Ammon's horn (tissue), 1 donor: ENCODE measurements at places on chromosomes 2 and 18.

DNA sequence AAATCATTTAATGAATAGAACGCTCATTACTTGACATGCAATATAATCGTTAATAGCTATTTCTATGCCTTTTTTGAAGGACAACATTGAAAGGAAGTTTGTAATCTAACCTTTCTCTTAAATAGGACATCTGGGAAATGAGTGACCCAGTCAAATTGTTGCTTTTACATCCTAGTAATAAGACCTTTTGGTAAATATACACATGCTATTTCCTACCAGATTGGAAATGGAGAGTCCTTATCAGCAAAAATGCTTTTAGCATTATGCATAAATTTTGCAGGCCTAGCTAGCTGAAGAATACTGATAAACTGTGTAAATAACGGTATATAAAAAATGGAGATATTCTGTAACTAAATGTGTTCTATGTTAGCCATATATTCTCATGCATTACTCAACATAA lies 567.3 kb upstream of the DSEL start:
- DNase-seq = no peak

DNA sequence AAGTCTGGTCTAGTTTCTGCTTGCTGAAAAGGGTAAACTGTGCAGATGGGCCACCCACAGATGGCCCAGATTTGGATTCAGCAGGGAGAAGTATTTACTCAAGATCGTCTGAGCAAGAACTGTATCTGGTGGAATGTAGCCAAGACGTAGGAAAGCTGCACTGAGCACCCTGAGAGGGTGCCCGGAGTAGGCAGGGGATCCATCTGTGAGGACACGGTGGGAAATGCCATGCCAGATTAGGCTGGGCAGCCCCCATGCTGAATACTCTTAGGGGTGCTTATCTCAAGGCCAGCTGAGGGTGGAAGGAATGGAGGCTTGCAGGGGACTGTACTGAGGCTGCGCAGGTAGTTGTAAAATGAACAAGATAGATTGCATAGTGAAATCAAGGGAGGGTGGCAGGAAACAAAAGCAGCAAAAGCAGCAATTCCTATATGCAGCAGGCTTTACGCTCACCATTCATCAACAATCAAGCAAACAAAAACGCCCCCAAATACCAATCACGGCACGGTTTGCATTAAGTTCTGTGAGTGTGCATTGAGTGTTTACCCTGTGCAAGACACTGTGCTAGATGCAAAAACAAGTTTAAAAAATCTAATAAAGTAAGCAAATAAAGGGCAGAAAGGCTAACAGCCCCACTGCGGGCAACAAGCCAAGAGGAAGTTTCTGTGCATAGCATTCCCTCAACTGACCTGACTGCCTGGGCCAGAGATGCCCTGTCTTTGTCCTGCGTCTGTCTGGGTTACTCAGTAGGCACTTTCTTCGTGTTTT lies 32.2 kb upstream of the LPIN2 start:
- peak; percentile 51 for DNase-seq

DNA sequence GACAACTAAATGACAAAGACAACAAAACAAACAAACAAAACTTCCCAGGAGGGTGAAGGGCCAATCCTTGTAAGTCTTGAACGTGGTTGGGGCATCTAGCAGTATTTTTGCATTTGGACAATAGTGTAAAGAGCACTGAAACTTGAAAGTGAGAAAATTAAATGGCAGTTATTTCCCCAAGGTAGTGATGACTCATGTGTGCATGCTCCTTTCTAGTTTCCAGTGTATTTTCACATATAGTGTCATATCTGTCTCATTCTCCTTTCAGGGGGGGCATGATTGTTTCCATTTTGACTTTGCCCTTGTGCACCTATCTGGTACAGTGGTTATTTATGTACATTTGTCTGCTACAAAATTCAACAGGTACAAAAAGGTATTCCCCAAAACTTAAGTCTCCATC lies 39.5 kb downstream of the CERS6 start:
- DNase-seq = no peak

DNA sequence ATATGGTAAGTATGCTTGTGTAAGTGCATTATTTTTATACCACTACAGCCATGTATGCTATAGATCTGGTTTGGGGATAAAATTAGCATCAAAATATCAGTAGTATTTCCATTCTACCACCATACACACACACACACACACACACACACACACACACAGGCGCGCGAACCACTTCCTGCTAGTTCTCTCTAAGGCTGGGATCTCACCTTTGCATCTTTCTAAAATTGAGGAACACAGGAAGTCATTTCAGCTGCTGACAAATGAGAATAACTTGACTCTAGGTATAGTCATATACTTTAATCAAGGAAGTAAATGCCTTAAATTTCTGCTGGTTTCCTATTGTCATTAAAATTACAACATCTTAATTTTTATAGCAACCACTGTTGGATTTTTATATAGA lies 72.5 kb downstream of the RBM43 start:
- DNase-seq = no peak

DNA sequence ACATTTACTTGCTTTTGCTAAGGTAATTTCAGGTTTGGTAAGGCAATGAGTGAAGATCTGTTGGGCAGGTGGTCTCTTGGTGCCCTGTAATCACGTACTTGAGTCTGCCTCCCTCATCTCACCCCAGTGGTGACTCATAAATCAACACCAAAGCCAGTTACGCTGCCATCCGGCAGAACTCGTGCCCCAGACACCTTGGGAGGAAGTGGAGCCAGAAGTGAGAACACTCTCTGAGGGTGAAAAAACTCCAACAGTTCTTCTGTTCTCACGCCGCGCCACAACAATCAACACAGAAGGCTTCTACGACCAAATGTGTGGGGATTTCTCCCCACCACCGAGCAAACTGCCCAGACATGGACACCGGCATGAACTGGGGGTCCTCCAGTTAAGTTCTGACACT lies 206.2 kb downstream of the ARL4C start:
- no peak for DNase-seq

DNA sequence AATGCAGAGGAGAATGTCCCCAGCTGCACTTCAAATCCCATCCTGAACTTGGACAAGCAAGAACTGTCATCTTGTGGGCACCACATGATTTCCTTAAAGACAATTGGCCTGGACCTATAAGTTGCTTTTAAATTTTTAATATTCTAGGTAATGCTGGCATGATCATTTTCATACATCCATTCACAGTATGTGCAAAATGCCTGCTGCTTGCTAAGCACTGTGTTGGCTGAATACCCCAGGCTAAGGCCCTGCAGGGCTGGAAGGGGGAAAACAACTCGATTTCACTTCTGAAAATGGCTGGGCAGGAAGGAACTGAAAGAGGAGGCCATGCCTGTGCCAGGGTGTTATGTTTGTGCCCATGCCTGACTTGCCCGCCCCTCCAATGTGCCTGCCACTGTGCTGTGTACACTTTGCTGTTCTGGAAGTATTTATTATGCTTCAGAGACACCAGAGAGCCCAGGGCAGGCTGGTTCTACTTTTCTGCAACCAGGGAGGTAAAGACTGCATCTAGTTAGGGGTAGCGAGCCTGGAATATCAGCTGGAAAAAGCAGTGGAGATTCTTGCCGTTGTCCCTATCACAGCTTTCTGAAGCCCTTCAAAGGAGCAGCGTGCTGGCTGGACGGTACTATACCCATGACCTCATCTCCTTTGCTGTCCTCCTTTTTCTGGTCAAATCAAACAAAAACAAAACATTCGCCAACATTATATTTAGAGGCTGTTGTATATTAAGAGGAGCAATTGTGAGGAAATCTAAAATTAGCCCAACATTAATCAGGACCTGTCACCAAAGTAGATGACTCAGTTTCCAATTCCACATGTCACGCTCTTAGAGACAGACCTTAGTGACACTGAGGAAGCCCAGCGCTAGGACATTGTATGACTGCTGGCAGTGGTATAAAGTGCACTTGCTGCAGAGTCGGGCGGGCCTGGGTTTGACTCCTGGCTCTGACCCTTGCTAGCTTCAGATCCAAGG lies 158.1 kb downstream of the DDX1 start:
- no peak for DNase-seq

DNA sequence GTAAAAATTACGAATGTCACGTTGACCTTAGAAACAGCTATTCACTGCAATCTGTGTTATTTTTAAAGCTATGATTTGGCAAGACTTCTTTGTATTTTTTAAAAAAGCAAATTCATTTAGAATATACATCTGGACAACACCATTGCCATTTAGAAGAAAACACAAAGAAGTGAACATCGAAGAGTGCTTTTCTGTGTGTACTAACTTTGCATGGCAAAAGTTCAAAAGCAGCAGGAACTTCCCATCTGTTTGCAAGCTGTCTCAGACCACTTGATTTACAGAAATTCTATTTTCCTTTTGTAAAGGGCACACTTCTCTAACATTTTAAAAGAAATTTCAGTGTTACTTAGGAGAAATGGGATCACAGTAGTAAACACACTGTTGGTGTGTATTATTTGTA lies 145.9 kb downstream of the CALCRL start:
- DNase-seq = no peak

DNA sequence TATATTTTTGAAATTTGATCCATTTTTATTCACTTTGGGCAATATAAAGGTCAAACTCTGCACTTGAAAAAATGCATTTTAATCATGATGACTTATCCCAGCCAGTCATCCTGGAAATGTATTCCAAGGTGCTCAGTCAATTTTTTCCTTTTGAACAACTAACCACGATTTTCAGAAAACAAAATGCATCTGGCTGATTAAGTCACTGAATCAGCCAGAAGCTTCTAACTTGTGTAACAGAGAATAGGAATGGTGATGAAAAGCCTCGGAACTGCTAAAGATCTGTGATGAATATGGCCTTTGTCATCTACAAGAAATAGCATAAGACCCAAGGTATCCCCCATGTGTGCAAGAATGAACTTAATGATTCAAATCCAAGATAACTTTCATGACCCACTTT lies 572.7 kb downstream of the EPHA4 start:
- DNase-seq = no peak

- no peak for DNase-seq
These were observed 50.6 kb upstream of the ITSN2 start for GRCh38 chr2:24410976-24411375.

- peak; percentile 21 for DNase-seq
These were observed 725 bp downstream of the FBXO48 start for GRCh38 chr2:68466361-68466777.

DNA sequence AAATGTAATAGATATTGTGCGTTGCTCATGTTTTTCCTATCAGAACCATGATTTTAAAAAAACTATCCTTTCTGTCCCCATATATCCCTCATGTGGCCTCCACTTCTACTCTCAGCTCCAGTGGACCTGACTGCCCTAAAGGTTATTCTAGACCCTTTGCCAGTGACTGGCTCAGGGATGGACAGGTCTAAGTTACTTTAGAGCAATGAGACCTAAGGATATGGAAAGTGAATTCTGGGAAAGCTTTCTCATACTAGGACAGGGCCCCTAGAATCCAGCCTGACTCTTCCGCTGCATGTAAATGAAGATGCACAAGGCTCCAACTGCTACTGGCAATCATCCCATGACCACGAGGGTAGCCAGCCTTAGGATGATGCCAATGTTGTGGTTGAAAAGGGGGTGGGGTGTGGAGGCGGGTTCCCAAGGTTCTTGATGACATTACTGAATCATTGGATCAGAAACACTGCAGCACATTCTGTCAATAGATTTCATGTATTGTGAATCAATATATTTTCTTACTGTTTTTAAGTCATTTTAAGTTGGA lies 21.3 kb downstream of the C2orf69 start:
- peak; percentile 94 for DNase-seq

GRCh38 chr2:240960971-240961876 lies 37.2 kb upstream of the SNED1 start:
- DNase-seq = no peak

GRCh38 chr2:10123281-10123680 lies 742 bp downstream of the RRM2 start:
- DNase-seq = no peak

DNA sequence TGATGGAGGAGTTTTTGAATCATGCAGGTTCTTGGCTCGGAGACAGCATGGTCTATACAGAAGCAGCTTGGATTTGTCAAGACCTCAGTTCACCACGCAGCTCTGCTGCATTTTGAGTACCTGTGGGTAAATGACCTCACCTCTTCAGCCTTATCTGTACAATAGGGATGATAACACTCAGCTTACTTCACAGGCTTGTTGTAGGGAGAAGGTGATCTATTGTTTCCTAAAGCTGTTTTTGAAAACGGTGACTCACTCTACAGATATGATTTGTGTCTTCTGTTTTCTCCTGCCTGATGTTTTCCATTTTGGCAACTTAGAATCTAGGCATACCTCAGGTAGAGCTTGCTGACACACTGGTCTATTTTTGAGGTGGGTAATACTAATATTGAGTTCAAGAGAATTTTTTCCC lies 80.3 kb downstream of the FMNL2 start:
- no peak for DNase-seq

DNA sequence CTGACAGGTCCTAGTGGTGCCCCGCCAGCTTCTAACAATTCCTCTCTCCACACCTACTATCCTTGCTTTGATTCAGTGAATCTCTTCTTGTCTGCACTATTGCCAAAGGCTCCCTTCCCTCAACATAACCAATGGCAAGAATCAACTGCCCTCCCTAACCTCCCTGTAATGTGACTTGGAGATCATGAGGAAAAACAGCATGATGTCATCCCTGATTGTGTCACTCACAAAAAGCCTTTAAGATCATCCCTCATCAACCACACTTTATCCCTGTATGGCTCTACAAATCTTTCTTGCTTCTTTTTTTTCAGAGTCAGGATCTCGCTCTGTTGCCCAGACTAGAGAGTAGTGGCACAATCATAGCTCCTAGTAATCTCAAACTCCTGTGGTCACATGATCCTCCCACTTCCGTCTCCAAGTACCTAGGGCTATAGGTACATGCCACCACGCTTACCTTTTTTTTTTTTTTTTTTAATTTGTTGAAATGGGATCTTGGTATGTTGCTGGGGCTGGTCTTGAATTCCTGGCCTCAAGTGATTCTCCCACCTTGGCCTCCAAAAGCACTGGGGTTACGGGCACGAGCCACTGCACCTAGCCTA lies 19.7 kb downstream of the SAP130 start:
- no peak for DNase-seq

GRCh38 chr2:219230059-219230540 lies 494 bp downstream of the ANKZF1 start:
- no peak for DNase-seq

DNA sequence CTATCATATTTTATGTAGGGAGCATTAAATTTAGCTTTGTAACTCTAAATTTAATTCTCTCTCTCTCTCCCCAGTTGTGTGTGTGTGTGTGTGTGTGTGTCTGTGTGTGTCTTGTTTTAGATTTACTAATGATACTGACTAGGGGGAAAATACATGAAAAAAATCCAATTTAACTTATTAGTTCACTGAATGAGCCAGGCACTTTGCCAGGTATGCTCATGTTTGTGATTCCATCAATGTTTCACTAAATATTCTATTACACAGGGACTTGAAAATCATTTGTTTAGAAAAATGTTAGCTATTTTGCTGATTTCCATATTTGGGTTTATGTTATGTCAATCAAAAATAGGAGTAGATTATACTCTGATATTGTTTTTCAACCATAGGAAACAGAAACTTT lies 203.7 kb upstream of the ZNF804A start:
- no peak for DNase-seq

DNA sequence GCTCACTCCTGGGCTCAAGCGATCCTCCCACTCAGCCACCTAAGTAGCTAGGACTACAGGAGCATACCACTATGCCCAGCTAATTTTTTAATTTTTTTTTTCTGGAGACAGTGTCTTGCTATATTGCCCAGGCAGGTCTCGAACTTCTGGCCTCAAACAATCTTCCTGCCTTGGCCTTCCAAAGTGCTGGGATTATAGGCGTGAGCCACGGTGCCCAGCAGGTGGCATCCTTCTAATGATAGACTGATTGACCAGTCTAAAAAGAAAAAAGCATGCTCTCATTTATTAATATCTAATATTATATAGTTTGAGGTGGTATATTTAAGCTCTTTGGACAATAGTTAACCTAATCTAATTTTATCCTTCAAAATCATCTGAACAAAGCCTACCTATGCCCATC lies 198.6 kb downstream of the CAMKMT start:
- no peak for DNase-seq

- DNase-seq = no peak
These were observed 10.1 kb downstream of the SRSF7 start for GRCh38 chr2:38740851-38741731.
